Fibroblast of skin of back (primary cell): ENCODE measurements at places on chromosomes 6 and 20.
A peak's percentile ranks its signal among the peaks of the same experiment; 100 is the strongest.

DNA sequence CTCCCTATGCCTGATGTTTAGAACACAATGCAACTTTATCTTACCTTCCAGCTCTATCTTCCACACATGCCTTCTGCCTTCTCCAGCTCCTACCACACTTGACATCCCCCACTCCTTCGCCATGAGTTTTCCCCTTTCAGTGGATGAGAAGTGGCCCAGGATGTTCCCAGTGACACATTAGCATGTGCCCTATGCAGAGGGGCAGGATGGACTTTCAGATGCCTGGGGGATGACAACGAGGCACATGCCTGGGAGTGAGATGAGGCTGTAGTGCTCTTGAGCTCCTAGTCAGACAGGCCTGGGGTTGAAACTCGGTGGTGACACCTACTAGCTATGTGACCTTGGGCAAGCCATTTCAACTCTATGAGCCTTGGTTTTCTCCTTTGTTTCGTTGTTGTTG lies 20.1 kb upstream of the SLC32A1 start:
- no peak for DNase-seq

GRCh38 chr20:46701986-46702385 lies 7.5 kb upstream of the SLC2A10 start:
- DNase-seq: no peak

GRCh38 chr20:46304361-46304760 lies 3.9 kb downstream of the CDH22 start:
- DNase-seq: peak; percentile 6

DNA sequence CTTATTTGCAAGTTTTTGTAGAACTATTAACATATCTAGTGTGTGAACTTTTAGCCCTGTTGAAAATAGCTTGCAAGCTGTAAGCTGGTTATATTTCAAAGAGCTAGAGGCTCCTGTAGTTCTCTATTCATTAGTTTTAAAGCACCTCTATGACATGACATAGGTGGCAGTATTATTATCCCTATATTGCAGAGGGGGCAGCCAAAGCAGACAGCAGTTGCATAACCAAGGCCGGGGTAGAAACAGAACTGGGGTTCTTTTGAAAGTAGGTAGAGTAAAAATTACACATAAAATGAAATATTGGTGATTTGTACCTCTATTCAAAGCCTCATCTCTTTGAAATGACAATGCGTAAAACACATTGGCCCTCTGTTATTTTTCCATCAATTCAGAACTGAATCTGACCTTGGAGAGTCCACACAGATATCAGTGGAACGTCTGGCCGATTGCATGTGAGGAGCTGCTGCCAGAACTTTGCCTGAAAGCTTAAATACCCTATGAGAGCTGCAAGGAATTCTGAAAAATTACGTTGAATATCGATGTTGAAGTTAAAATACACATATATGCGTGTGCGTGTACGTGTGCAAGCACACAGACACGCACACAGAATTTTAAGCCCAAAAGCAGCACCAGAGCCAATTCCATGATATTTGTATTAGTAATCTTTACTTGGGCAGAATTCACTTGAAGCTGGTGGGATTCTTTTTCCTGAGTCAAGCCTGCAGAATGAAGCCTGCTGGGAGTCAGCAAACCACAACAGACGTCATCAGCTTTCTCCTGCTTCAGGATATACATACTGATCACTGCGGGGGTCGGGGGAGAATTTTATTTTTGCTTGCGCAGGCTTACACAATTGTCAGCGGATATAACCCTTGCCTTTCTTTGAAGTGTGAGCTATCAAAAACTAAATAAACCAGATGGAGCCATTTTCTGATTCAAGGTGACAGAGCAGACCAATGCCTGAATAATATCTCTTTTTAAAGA lies 163.2 kb downstream of the PDE7B start:
- DNase-seq: peak; percentile 100

GRCh38 chr6:33290459-33290858 lies 1.1 kb downstream of the PFDN6 start:
- DNase-seq: no peak

DNA sequence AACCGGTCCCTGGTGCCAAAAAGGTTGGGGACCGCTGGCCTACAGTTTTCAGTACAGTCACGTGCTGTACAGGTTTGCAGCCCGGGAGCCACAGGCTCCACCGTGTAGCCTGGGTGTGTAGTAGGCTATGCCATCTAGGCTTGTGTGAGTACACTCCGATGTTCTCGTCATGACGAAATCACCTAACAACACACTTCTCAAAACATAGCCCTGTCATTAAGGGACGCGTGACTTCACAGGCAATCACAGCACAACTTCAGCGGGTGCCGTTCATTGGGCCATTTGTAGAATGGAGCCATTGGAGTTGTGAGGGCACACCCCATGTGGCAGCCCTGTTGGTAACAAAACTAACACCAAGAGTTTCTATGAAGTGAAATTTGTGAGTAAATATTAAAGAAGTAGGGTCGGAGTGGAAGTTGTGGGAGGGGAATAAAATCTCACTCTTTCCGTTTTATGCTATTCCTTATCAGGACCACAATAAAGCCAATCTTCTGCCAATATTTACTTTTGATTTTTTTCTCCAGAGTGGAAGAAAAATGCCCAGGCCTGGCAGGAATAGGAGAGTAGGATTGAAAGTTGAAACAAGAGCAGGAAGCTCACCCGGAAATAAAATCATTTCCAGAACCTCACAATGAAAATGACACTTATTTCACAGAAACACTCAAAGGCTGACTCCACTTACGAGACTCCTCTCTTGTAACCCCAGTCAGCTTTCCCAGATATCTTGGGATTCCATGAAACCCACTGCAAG lies 63.7 kb upstream of the PTPN1 start:
- DNase-seq: no peak

DNA sequence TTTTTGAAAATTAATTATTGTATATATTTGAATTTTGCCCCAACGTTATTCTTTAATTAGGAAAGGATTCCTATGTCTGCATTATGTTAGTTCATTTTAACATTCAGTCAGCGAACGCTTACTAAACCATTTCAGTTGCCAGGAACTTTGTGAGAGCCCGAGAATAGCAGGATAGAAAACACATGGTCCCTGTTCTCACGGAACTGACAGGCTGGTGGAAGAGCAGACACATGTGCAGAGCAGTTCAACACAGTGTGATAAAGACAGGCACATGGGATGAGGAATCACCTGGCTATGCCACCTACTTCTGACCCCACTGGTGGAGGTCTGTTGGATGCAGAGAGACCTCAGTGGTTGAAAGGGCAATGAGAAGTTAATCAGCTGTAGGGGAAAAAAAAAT lies 367.2 kb downstream of the EPM2A start:
- DNase-seq: no peak

GRCh38 chr6:34151321-34152041 lies 5.6 kb upstream of the GRM4 start:
- no peak for DNase-seq

DNA sequence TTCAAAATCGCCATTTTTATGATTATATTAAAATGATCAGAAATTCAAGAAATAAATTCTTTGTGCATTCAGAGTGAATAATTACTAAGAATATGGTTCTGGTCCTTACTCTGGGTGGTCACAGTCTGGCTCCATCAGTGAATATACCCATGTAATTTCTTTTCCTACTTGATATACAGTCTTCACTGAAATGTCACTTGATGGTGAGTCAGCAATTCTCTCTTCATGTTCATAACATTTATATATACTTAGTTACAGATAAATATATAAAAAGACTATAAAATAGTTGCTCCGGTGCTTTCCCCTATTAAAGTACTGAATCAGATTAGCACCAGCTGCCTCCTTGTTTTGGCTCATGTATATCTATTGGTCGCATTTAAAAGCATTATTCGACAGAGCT lies 56.4 kb upstream of the MTRF1L start:
- no peak for DNase-seq

GRCh38 chr6:37130704-37131103 lies 39.2 kb upstream of the PIM1 start:
- peak; percentile 24 for DNase-seq

GRCh38 chr20:32539817-32540675 lies 45.1 kb downstream of the NOL4L start:
- no peak for DNase-seq

- peak; percentile 53 for DNase-seq
Observed at GRCh38 chr20:61731363-61732181, 334.1 kb downstream of the TAF4 start.
